ENCODE measurements at places on chromosomes 2 and 18. TPM values are rescaled to one million over a fixed set of nuclear protein-coding genes. Genes with fewer than 3 reads are reported as not detected.

Gene IL1RL2
- total RNA-seq, result 0.68 TPM

DNA sequence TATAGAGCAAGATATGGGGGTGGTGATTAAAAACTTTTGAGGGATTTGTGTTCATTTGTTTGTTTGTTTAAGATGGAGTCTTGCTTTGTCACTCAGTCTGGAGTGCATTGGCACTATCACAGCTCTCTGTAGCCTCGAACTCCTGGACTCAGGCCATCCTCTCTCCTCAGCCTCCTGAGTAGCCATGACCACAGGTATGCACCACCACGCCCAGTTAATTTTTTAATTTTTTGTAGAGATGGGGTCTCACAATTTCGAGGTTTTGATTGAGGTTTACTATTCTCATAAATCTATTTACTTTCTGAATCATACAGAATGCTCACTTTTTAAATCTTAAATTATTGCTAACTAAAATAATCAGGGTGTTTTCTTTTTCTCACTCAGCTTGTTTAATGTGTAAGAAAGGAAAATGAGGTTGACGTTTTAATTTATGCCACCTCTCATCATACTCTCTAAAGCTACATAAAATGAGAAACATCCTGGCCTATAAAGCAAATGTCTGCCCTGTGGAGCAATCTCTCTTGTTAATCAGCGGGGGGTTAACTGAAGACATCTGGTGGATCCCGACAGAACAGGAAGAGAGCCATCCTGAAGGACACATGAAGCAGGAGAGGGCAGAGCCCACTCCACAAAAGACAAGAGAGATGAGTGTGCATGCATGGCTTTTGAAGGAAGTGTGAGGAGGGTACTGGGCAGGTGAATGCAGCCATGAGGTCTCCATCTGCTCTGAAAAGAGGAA, 589.1 kb upstream of the SLC8A1 start:
- H3K27ac ChIP-seq, result no peak overlapping the region
- H3K4me3 ChIP-seq, result no peak overlapping the region
- no peaks in the 10 kb centered on the region for H3K36me3 ChIP-seq
- DNase-seq, result no peak

Gene GPR55
- not detected for total RNA-seq

GRCh38 chr18:41459656-41460055, 495.4 kb upstream of the PIK3C3 start:
- H3K27ac ChIP-seq, result no peak overlapping the region
- H3K36me3 ChIP-seq, result no peaks in the 10 kb centered on the region
- H3K4me3 ChIP-seq, result no peak overlapping the region
- no peaks in the 10 kb centered on the region for H3K4me1 ChIP-seq

DNA sequence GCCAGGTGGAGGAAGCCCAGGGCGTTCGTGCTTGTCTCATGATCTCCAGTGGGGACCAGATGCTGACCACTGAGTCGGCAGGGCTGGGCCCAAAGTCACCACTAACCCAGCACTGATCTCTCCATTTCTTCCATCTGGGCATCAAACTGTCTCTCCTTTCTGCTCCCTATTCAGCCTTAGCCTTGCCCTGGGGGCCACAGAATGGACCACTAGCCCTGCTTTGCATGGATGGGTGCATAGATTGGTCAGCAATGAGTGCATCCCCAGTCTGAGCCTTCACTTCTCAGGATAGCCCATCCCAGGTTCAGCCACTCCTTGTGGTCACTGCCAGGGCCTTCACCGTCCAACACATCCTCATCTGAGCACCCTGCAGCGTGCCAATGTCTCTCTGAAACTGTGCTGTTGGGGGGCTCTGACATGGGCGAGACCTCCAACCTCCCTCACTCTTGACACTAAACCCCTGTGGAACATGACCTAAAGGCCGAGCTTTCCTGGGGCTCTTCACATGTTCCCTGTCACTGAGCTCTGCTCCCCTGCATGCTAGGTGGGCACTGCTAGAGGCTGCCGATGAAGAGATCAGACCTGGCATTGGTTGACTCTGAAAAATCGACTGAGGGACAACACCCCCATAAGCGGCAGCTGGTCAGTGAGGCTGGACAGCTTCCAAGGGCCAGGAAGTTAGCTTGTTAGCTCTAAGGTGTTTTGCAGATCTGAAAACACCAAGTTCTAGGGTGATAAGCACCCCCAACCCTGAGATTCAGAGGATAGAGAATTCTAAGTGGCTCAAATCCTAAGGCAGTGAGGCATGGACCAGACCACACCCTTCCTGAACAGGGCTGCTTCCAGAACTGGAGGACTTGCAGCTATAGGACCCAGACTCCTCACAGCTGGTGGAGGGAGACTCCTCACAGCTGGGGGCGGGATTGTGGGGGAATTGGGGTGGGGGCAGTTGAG, 61.7 kb downstream of the HS1BP3 start:
- peaks cover 9% of the 10 kb centered on the region for H3K36me3 ChIP-seq
- no peak for DNase-seq
- no peaks in the 10 kb centered on the region for H3K27me3 ChIP-seq
- H3K4me3 ChIP-seq, result no peak overlapping the region
- no peak overlapping the region for H3K27ac ChIP-seq

DNA sequence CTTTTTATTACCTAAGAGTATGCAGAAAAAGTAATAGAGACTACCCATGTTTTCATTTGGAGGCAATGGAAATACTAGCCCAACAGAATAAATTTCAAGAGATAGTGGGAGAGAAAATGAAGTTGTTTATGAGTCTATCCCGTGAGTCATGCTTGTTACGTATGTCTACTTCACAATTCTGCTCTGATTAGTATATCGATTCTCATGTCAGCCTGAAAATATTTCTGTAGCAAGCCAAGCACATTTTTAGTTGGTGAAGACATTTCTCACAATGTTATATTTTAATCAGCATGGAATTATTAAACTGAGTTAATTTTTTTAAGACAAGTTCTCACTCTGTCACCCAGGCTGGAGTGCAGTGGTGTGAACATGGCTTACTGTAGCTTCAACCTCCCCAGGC, 346.1 kb downstream of the RPRM start:
- H3K27me3 ChIP-seq, result no peaks in the 10 kb centered on the region
- H3K4me3 ChIP-seq, result no peak overlapping the region
- no peaks in the 10 kb centered on the region for H3K36me3 ChIP-seq
- H3K27ac ChIP-seq, result no peak overlapping the region
- DNase-seq, result no peak
- no peaks in the 10 kb centered on the region for H3K4me1 ChIP-seq

DNA sequence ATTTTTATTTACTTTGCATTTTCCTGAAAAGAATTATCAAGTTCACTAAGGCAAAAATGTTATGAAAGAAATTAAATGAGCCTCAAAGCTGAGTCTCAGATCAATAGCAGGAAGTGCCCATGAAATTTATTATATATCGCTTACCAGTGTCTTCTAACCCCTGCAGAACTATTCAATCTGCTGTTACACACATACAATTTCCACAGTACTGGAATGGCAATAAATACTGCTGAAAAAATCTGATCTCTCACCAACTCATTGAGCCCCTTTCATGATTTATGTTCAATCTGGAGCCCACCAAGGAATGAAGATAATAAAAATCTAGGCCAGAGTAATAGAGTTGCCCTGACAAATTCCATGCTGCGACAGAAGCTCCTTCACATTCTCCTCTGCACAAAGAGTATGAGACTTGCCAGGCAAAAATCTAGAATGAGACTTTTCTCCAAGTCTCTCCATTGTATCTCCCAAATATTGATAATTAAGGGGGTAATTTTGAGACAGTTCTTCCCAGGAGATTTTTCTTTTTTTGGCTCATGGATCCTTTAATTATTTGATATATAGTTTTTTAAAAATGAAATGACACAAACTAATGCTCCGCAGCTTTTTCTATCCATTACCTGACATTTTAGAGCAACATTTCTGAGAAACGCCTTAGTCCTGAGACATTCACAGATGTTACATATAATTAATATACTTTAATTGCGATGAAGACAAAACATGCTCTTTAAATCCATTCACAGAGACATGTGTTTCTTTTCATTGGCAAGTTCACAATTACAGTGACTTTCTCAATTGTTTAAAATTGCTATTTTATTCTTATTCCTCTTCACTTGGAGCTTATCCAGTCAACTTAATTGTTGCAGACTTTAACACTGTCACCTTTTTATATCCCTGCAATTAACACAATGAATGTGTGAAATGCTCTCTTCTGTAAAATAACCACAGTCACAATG, 1020.4 kb downstream of the CBLN2 start:
- DNase-seq, result no peak
- peaks cover under 1% of the 10 kb centered on the region for H3K4me1 ChIP-seq
- no peak overlapping the region for H3K4me3 ChIP-seq
- H3K36me3 ChIP-seq, result no peaks in the 10 kb centered on the region
- no peak overlapping the region for H3K27ac ChIP-seq

Gene SKOR2
- total RNA-seq, result not detected

Gene ARHGAP25
- total RNA-seq, result 0.51 TPM

DNA sequence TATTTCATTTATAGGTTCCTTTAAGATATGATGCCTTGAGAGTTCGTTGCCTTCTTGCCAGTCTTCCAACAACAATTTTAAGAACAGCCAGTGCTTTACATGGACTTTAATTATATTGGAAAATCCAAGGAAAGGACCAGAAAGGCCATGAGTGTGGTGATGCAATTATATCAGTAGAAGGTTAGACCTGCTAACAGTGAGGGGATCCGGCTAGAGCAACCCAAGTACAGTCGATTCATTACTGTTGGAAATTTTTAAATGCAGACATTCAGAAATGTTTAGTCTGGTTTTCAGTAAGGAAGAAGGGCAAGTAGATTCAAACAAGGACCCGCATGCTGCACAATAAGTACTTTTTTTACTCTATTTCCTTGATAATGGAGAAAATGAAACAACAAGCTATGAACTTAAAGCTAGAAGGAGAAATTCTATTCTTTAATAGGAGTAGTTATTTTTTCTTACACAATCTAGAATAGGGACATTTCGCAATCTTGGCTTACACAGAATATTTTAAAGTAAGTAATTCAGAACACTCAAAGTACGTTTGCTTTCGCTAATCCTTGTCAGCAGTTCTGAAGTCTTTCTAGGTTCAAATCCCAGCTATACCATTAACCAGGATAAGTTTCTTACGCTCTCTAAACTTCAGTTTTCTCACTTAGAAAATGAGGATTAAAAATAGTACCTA, 405.5 kb downstream of the MEIS1 start:
- H3K27me3 ChIP-seq, result no peaks in the 10 kb centered on the region
- H3K36me3 ChIP-seq, result no peaks in the 10 kb centered on the region
- no peak for DNase-seq

Gene INHBB
- total RNA-seq, result not detected

DNA sequence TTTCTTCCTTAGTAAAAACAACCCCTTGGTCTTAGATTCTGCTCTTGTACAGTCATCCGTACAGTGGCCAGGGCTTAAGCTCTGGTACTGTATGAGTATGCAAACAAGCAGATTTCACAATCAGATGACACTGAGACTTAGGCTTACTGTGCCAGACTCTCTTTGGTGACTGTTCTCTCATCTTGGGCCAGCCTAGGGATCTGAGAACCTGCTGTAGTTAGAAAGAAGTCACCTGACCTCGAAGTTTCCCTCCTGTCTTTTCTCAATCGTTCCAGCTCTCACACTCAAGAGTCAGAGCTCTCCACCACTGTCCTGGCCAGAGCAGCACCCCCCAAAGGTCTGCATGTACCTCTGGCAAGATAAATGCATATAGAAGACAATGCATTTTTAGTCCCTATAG, 63.2 kb downstream of the ZEB2 start:
- no peaks in the 10 kb centered on the region for H3K4me1 ChIP-seq
- H3K36me3 ChIP-seq, result no peaks in the 10 kb centered on the region
- DNase-seq, result no peak
- H3K4me3 ChIP-seq, result no peak overlapping the region
- no peaks in the 10 kb centered on the region for H3K27me3 ChIP-seq
- H3K27ac ChIP-seq, result no peak overlapping the region

DNA sequence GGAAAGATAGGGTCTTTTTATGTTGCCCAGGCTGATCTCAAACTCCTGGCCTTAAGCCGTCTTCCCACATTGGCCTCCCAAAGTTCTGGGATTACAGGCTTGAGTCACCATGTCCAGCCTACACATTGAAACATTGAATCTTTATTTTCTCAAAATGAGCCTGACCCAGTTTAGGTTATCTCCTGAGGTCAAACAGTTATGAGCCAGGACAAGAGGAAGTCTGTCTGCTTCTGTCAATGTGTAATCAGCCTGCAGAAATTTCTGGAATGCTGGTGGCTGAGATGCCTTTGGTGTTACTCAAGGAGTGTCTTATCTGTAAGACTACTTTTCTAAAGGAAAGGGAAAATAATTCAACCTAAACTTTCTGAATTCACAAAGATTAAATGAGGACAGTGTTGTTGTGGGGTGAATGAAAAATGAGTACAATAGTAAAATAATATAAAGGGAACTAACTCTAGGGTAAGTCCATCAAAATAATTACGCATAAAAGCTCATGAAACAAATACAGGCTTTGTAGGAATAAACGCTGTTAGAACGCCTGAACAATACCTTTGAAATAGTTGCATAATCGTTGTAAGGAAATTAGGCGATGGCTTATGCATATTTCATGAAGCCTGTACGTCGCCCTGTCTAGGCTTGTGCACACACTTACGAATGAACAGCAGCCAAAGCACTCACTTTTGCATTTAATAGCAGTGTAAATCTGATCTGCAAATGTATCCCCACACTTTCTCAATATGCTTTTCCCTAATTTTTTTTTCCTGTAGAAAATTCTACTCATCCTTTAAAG, 260.8 kb downstream of the RDH14 start:
- H3K4me1 ChIP-seq, result peaks cover 11% of the 10 kb centered on the region
- peak overlapping the region; percentile 34 for H3K4me3 ChIP-seq
- peak overlapping the region; percentile 61 for H3K27ac ChIP-seq
- no peaks in the 10 kb centered on the region for H3K27me3 ChIP-seq
- DNase-seq, result peak; percentile 74
- H3K36me3 ChIP-seq, result no peaks in the 10 kb centered on the region

Measured in Calu3 (cell line).